ENCODE measurements at places on chromosomes 4 and X.

- DNase-seq: no peak
Observed at GRCh38 chrX:155068165-155068564, 2.8 kb downstream of the CMC4 start.

DNA sequence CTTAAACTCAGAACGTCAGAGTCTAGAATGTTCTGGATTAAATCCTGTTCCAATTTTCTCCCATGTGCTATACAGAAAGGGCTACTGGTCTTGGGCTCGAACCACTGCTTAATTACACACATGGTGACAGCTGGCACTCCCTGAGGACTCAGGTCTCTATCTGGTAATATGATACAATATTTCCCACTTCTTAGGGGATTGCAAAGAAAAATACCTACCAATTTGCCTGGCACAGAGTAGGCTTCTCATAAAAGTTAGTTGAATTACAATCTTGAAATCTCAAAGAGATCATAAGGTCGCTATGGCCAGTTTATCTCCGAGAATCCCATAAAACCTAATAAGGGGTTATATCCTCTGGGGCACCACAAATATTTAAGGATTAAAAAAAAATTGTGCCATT lies 8.6 kb downstream of the GPM6B start:
- DNase-seq: no peak

GRCh38 chrX:110406822-110407221 lies 48.2 kb downstream of the RTL9 start:
- no peak for DNase-seq

DNA sequence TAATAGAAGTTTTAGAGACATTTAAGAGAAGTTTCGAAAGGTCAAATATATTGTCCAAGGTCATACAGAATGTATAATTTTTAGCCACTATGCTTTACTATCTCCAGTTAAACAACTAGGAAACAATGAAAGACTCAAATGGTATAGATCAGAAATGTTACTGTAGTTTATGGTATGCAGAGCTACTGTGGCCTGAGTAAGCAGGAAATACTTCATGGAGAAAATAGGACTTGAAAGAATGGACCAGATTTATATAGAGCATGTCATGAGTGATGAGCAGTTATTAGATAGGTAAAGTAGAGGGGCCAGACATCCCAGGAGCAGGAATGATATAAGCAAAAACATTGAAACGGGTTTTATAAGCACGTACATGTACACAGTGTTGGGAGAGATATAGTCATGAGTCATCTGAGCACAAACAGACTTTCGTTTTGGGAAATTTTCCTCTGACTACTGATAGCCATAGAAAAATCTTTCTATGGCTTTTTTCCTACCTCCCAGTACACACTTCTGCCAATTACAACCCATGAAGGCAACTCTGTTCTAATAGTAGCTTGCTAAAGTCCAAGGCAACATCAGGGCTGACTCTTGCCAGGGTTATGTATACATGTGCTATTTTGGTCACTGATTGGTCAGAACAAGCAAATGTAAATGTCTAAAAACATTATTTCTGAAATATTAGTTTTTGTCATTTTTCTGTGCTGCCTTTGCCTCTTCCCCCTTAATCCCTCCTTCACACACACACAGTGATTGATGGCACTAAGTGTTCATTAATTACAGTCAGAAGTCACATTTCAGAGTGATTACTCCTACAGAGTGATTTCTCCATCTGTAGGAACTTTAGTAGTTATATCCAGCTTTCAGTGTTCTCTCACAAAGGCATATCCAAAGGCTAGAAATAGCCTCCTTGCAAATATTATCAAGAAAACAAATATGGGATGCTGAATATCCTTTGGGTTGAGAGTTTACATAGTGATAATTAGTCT lies 198.7 kb downstream of the ENOX2 start:
- no peak for DNase-seq

GRCh38 chr4:171812665-171813525 lies at the start of gene GALNTL6:
GALNTL6 (plus strand) TSS chr4:171813404.
- no peak for DNase-seq

DNA sequence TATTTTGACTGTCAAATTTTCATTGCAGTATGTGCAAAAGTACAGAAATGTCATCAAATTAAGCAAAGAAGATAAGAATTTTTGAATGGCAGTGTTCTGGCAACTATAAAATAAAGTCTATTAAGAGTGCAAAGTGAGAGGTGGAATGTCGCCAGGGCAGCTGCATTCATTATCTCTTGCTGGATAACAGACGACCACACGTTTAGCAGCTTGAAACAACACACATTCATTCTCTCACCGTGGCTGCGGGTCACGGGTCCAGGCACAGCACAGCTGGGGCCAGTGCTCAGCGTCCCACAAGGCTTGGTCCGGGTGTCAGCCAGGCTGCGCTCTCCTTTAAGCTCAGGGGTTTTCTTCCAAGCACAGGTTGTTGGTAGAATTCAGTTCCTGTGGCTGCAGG lies 113.9 kb downstream of the GPR143 start:
- DNase-seq: no peak

Data from Jurkat, Clone E6-1 (cell line).